AG10803 (cell line): ENCODE measurements at places on chromosomes 16 and 17.

- DNase-seq, result peak; percentile 76
Measured at GRCh38 chr17:44636562-44636961, 19.7 kb upstream of the MEIOC start.

GRCh38 chr17:1123393-1123831 is 56.4 kb downstream of the ABR start:
- no peak for DNase-seq

GRCh38 chr16:4682616-4683254 is 10.6 kb upstream of the NUDT16L1 start:
- no peak for DNase-seq

- no peak for DNase-seq
Measured at GRCh38 chr17:48427598-48427997, 2.4 kb downstream of the SKAP1 start.

DNA sequence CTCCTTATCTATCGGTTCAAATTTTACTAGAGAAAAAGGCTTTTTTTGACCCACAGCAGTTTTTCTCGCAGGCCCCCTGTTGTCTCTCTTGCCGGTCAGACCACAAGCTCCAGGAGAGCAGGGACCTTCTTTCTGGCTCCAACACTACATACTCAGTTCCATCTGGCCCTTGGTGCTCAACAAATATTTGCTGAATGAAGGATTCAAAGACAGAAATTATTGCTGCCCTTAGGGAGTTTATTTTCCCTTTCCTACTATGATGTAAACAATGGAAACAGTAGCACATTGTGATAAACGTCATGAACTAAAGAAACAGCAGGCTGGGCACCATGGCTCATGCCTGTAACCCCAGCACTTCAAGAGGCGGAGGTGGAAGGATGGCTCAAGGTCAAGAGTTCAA is 59.0 kb upstream of the ATP2A3 start:
- DNase-seq, result no peak

DNA sequence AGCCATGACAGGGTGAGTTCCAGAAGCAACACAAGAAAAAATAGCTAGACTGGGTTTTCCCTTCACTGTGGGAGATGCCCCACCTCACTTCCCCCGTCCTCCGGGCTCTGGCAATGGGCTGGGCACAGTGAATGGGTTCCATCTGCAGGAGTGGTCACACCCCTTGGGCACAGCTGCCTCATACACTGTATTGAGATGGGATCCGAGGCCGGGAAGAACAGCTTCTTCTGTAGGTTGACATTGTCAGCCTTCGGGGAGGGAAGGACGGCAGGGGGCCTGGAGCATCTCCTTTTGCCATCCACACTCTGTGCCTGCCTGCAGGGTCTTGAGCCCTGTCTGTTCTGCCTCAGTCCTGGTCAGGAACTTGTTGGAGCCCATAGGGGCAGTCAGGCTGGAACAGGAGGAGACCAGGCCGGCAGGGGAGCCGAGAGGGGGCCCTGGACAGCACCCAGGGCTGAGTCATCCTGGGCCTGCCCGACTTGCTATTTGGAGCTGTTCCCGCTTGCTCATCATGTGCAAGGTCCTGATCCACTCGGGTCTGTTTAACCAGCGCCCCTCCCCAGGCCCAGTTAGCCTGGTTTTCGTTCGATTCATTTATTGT is 286.7 kb downstream of the SEC14L1 start:
- peak; percentile 81 for DNase-seq

- peak; percentile 47 for DNase-seq
Measured at GRCh38 chr16:27779641-27780164, 229.8 kb downstream of the KATNIP start.

DNA sequence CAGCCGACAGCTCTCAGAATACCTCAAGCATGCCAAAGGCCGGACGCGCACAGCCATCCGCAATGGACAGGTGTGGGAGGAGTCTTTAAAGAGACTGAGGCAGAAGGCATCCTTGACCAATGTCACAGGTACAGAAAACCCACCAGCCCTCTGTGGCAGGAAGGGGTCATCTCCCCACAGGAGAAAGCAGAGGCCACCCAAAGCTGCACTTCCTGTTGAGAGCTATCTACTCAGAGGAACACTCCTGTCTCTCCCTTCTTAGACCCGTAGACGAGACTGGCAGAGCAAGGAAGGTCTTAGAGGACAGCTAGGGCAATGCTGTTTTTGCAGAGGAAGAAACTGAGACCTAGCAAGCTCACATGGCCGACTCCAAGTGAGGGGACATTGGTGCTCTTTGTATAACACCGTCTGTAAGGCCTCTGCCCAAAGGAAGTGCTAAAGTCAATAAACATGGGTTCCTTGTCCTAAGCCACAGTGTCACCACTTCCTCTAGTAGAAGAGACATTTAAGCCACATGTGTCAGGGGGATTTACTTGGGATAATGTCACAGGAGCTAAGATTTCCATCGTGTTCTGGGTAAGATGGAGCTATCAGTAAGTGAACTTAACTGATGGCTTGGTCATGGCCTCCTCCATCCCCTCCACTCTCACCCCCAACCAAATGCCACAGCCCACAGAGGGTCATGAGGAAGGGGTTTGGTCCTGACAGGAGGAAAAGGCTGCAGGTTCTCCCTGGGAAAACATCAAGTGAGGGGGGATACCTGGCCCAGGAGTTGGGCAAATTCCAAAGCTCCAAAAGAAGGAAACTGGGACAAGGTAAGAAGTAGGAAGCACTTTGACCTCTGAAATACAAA is 9.4 kb downstream of the LPO start:
- DNase-seq, result no peak

DNA sequence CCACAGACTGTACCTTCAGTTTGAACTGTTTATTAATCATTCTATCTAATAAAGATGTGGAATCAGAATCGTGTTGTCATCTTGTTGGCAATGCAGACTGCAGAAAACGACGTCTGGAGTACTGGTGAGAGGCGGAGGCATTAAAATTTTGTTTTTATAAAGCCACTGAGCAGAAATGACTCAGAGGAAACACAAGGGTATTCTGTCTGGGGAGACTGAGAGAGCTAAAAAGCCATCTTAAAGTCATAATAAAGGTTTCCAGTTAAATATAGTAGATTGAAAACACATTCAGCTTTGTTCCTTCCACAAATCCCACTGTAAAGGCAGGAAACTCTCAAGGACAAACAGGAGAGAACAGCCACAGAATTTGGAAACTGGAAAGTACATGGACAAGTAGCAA is 74.2 kb downstream of the CPPED1 start:
- peak; percentile 69 for DNase-seq
